ENCODE measurements at places on chromosomes 16 and 17.
A peak's percentile ranks its signal among the peaks of the same experiment; 100 is the strongest.

GRCh38 chr17:63966646-63967264, 6.0 kb downstream of the SCN4A start:
- DNase-seq, result no peak

- no peak for DNase-seq
Measured at GRCh38 chr17:65072660-65073071, 16.1 kb upstream of the GNA13 start.

DNA sequence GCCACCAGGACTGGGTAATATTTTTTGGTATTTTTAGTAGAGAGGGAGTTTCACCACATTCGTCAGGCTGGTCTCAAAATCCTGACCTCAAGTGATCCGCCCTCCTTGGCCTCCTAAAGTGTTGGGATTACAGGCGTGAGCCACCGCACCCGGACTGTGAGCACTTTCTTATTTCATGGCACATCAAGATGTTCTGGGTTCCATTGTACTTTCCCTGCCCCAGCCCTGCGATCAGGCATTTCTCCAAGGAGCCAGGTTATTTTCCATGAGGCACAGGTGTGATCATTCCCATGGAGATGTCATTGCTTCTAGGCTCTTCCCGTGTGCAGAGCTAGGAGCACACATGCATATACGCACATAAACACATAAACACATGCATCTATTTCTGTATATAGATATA, 2.6 kb upstream of the ANKRD40CL start:
- DNase-seq, result no peak

DNA sequence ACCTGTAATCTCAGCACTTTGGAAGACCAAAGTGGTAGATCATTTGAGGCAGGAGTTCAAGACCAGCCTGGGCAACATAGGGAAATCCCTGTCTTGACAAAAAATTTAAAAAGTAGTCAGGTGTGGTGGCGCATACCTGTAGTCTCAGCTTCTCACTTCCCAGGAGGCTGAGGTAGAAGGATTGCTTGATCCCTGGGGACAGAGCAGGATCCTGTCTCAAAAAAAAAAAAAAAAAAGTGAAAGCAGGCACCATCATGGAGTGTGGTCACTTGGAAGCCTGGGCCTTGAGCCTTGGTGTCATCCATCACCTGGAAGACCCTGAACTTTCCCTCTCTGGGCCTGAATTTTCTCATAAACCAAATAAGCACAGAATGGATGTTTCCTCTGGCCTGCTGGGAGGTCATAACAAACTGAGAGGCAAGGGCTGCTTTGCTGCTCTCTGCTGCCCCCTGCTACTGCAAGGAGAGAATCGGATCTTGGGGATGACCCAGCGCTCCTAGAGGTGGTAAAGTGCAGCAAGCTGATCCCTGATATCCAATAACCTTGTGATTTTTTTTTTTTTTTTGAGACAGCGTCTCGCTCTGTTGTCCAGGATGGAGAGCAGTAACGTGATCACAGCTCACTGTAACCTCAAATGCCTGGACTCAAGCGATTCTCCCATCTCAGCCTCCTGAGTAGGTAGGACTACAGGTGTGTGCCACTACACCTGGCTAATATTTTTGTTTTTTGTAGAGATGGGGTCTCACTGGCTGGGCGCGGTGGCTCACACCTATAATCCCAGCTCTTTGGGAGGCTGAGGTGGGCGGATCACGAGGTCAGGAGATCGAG, 75.9 kb upstream of the RNU2-1 start:
- DNase-seq, result no peak

DNA sequence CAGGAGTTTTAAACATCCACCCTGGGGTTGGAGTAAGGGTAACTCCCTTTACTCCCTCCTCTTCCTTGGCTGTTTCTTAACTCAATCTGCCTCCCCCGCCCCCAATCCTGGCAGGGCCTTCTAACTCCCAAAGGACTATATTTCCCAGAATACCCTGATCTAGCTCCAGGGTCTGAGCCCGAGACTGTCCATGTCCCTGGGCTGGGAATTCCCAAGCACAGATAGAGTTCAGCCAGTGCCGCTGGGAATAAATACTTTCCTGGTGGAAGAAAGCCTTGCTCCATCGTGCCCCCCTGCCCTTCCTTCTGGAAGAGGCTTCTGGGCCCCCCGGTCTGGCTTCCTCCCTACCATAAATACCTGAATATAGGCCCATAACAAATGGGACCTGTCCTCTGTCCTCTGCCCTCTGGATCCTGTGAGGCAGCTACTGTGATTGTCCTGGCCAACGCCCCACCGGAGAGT, 10.2 kb downstream of the BAHCC1 start:
- no peak for DNase-seq

- DNase-seq, result no peak
Measured at GRCh38 chr16:57089406-57089805, 3.0 kb upstream of the CPNE2 start.

DNA sequence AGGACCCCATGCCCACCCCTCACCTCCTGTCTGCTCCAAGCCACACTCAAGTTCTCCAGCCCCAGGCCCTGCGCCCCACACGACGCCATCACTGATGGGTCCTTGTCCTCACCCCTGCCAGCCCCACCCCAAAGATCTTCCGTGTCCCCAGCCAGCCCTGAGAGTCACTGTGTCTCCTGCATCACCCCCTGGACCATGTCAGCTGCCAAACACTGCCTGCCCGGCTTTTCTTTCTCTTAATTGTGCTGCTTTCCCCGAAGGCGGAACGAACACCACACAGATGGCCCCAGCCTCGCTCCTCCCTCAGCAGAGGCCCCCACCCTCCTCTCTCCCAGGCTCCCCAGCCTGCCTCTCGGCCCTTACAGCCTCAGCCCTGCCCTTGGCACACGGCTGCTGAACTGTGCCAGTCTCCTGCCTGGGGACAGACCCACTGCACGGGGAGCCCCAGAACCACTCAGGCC, 4.8 kb upstream of the GAA start:
- no peak for DNase-seq

DNA sequence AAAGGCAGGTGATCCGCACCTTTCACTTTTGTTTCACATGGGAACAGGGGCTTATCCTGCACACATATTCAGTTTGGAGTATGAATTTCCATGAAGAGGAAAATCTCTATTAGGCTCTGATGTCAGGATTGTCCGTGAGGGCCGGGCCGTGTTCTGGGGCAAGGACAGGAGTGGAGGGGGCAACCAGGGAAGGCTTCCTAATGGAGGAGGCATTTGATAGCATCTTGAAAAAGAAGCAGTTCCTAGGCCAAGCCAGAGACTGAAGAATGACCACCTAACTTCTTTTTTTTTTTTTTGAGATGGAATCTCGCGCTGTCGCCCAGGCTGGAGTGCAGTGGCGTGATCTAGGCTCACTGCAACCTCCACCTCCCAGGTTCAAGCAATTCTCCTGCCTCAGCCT, 174.2 kb downstream of the SEC14L1 start:
- DNase-seq, result no peak

DNA sequence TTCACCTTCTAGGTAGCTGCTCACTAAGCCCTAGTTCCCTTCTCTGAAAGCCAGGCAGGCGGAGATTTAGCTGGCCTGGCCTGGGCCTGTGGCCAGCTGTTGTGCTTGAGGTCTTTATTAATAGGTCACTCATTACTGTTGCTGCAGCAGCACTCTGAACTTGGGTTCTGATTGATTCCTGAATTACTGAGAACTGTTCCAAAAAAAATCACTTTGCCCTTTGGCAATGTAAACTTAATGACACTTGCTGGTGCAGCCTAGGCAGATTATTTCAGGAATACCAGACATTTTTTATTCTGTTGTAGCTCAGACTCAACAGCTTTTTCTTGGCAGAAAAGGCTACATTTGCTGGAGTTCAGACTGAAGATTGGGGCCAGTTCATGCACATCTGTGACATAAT, 2.7 kb downstream of the TOM1L1 start:
- DNase-seq, result no peak

- no peak for DNase-seq
Measured at GRCh38 chr17:49830605-49831004, 17.3 kb downstream of the TAC4 start.

GRCh38 chr16:54356391-54356790, 69.8 kb upstream of the IRX3 start:
- DNase-seq, result no peak

DNA sequence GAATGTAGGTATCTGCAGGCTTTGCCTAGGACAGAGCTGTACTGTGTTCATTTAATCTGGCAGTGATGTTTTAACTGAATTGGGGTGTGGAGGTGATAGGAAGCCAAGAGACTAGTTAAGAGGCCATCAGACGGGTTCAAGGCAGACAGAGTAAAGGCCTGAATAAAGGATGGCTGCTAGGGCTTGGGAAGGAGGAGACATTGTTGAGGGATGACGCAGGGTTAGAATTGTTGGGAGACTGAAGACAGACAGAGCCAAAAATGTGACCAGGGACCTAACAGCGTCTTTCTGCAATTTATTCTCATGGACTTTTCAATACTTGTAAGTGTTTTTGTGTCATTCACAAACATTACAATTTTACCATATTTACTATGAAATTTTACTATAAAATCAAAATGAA, 48.6 kb upstream of the MYH10 start:
- no peak for DNase-seq

GRCh38 chr16:85998868-85999729, 100.1 kb downstream of the IRF8 start:
- DNase-seq, result no peak

DNA sequence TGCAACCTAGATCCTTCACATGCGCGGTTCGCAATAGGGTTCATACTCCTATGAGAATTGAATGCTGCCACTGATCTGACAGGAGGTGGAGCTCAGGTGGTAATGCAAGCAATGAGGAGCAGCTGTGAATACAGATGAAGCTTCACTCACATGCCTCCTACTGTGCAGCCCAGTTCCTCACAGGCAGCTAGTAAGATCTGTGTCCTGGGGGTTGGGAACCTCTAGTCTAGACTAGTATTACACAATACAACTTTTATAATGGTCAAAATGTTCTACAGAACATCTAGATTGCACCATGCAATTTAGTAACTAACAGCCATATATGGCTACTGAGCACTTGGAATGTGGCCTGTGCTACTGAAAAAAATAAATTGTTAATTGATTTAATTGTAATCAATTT, 26.7 kb downstream of the ABCA5 start:
- no peak for DNase-seq

- DNase-seq, result no peak
Measured at GRCh38 chr16:10282367-10282766, 100.1 kb upstream of the GRIN2A start.

DNA sequence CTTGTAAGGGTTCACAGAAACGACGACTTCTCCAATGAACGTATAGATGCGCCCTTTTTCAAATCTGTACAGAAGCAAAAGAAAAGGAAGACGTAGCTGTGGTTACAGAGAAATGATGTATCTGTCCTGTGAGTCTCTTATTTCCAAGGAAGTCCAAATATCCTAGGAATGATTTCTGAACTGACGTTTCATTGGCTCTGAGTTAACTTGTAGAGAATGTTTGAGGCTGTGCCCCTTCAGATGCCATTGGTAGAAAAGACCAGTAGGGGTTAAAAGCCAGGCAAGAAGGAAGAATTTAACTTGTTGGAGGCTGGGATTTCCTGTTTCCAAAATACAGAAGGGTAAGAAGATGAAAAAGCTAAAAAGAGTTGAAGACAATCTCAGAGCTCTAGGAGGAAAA, 96.2 kb downstream of the MYO1D start:
- DNase-seq, result no peak

- DNase-seq, result no peak
Measured at GRCh38 chr16:68645494-68646388, 631 bp downstream of the CDH3 start.

DNA sequence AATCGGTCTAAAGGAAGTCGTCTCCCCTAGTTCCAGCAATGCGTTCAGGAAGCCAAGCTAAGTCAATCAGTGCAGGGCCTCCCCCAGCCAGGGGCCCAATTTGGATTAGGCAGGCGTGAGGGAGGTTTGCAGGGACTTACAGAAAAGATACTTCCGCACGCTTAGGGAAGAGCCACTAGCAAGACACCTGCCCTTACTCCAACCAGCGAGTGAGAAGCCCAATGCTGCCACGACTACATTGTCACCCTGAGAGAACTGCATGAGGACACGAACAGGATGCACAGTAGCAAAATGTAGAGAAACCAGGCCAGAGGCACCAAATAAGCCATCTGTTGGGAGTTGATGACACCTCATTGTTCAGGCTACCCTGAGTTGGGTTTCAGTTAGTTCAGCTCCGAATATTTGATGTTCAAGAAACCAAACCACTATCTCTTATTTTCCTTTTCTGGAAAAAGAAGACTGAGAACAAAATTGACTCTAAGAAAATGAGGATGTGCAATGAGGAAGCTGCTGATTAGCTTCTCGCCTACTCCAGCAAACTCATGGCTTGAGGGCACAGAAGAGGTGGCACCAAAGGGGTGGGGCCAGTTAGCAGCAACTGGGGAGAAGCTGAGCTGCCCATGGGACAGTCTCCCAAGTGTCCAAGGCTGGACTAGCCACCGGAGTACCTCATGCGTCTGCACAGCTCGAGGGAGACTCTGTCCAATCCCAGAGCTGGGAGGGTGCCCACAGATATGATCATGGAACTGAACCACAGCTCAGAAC, 29.3 kb downstream of the TK2 start:
- no peak for DNase-seq

DNA sequence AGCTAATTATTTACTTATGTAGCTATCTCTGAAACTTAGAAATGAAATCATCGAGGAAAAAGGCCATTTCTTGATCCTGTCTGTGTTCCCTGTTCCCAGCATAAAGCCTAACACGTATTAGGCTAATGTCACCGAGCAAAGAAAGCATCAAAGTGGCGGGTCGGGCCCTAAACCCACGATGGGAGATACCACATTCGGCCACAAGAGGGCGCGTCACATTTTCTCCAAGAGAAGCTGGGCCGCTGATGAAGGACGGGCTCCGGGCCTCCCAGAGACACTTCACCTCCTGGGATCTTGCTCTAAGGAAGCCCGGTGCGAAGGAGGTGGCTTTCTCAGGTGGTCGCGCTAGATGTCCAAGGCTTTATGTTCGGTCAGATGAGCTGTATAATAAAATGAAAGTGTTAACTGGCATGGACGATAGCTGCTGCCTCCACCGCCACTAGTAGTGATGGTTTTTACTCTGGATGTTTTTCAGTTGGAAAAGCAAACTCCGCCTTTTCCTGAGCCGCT, 853 bp upstream of the PDK2 start:
- peak; percentile 89 for DNase-seq

- DNase-seq, result no peak
Measured at GRCh38 chr16:69078073-69078472, 27.4 kb upstream of the HAS3 start.

GRCh38 chr17:79835470-79835899, 3.8 kb downstream of the CBX4 start:
- DNase-seq, result no peak

GRCh38 chr17:45907750-45908395, 13.5 kb downstream of the MAPT start:
- DNase-seq, result no peak

Data from CD4-positive, alpha-beta T cell treated with Interleukin-15 for 4 hours (primary cell).